ENCODE measurements at places on chromosomes 11 and 22.

DNA sequence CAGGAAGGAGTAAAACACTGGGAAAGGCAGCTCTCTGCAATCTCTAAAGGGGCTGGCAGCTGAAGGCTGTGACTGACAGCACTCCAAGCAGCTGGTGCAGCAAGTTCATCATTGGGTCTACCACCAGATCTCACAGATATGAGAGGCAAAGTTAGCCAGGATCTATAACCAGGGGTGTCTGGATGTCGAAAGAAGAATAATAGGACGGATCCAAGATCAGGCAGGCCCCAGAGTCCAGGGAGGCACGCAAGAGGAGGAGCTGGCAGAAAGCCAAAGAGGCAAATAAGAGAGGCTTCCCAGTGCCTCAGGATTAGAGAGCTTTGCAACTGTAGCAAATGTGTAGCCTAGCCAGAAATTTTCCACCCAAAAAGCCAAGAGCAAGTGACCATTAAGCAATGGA lies 77.1 kb downstream of the RBMXL2 start:
- DNase-seq: no peak

GRCh38 chr11:69035946-69036340 lies 12.8 kb upstream of the TPCN2 start:
- DNase-seq: no peak

DNA sequence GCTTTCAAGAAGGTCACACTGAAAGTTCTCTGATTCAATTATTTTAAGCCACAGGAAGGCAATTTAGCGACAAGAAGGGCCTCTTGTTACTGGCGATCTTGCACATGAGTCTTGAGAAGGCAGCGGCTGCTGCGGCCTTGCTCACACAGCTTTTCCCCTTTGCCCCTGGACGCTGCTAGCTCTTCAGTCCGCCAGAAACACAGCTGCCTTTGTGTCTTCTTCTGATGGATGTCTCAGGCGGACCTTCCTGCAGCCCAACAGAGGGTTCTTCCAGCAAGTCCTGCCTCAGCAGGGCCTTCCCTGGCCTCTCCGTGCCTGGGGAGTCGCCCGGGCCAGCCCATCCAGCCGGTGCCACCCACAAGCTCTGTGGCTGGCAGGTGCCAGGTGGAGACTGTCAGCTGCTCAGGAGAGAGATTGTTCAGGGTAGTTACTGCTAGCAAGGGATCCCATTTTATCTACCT lies 59.4 kb downstream of the PKNOX2 start:
- no peak for DNase-seq

DNA sequence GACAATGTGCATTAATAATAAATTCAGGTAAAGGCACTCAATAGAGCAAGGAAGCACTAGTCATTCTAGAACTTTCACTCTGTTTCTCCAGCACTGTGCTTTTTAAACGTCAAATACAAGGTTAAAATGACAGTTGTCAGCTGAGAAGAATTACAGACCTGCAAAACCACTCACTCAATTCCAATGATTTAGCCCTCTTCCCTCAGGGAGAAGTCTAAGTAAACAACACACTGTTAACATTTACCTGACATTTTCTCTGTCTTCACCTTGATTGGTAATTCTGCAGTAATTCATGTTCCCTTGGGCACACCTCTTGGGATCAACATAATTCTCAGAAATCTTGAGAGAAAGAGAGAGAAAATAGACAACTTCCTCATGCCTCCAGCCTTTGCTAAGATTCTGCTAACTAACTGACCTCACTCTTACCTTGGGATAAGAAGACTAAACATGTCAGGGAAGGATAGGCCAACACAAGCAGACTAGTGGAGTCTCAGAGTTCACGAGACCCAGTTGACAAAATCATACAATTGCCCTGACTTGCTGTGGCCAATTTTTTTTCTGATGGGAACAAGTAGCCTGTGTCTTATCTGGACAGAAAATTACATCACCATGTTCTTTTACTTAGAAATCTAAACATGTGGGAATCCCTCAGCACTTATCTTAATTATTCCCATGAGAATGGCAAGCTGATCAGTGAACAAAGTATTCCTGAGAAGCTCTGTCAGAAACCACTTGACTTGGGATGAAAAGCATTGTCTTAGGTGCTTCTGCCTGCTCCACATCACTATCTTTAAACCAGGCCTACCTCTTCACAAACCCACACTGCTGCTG lies 516.8 kb upstream of the FAT3 start:
- DNase-seq: no peak

DNA sequence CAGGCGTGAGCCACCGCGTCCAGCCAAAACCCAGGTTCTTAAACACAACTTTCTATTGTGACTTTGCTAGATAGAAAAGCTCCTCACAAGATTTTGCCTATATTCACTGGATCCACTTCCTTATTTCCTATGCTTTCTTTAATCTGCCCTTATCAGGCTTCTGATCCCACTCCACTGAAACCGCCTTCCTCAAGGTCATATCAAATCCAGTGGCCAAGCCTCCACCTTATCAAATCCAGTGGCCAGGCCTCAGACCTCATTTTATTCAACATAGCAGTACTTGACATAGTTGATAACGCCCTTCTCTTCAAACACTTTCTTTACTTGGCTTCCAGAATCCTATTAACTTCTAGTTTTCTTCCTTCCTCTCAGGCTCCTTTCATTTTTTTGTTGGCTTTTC lies 29.5 kb downstream of the DIXDC1 start:
- no peak for DNase-seq

GRCh38 chr11:555227-555779 lies 5.2 kb downstream of the LMNTD2 start:
- DNase-seq: no peak

DNA sequence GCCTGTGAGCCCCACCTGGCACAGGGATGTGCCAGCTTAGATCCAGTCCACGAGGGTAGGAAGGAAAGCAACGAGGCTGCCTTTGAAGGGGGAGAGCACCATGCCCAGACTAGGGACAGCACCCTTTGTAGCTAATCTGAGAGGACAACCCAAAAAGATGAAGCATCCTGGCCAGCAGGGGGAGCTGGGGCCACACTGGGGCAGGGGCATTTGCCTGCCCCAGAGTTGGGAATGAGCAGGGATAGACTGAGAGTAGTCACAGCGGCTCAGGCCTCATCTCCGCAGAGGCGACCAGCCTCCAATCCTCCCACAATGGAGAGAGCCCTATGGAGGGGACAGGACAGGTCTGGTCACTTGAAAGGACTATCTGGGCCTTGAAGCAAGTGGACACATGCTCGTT lies 16.4 kb downstream of the LMO1 start:
- DNase-seq: no peak

- DNase-seq: no peak
Measured at GRCh38 chr11:67227726-67228125, 38.5 kb upstream of the GRK2 start.

- DNase-seq: no peak
Measured at GRCh38 chr11:46240371-46240770, 37.1 kb upstream of the CREB3L1 start.

GRCh38 chr11:84241343-84242131 lies 955.4 kb upstream of the CCDC90B start:
- DNase-seq: no peak

- DNase-seq: no peak
Measured at GRCh38 chr11:134724779-134725140, 312.7 kb upstream of the B3GAT1 start.

DNA sequence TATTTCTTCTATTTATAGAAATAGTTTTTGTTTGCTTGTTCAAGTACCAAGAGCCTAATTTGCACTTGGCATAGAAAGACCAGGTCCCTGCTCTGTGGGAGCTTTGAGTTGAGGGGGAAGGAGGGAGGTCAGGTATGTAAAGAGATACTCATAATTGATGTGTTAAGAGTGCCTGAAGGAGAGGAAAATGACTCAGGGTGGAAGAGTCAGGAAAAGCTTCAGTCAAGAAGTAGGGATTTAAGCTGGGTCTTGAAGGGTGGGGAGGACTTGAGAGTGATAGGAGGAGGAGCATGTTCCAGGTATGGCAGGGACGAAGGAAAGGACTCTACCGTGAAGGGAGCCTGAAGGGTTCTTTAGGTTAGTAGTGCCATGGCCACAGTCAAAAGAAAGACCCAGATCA lies 9.0 kb downstream of the RBX1 start:
- no peak for DNase-seq

- DNase-seq: no peak
Measured at GRCh38 chr11:47607380-47607779, 13.2 kb upstream of the C1QTNF4 start.

- DNase-seq: no peak
Measured at GRCh38 chr11:83691451-83691950, 405.3 kb upstream of the CCDC90B start.

DNA sequence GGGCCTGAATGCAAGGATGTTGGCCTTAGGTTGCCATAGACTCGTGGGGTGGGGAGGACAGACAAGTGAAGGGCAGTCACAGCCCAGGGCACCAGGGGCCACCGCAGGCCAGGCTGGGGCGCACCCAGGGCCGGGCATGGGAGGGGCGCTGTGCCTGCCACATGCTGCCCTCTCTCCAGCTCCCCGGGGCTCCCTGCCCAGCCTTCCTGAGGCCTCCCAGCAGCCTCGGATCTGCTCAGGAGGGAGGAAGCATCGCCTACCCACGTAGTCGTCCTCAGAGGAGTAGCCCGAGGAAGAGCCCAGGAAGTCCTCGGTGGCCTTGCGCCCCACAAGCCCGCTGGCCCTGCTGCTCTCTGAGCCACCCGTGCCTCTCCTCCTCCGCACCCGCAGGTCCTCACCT lies 5.2 kb downstream of the SUN2 start:
- no peak for DNase-seq

DNA sequence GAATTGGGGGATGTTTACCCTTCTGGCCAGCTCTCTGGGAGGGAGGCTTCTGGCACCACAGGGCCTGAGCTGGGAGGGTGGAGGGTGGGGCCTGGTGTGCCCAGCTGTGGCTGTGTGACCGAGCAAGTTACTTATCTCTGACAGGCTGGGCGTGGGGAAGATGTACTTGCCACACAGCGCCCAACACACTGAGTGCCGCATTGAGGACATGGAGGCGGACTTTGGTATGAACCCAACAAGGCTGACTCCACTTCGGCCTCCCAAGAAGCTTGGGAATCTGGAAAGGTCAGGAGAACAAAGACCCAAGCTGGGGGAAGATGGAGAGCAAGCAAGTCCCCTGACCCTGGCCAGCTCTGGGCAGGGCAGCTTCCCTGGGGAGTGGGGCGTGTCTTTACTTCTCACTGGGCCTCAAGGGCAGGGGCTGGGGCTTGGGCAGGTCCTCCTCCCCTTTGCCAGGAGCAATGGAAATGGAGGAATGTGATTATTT lies 2.4 kb upstream of the MGAT3 start:
- DNase-seq: no peak

DNA sequence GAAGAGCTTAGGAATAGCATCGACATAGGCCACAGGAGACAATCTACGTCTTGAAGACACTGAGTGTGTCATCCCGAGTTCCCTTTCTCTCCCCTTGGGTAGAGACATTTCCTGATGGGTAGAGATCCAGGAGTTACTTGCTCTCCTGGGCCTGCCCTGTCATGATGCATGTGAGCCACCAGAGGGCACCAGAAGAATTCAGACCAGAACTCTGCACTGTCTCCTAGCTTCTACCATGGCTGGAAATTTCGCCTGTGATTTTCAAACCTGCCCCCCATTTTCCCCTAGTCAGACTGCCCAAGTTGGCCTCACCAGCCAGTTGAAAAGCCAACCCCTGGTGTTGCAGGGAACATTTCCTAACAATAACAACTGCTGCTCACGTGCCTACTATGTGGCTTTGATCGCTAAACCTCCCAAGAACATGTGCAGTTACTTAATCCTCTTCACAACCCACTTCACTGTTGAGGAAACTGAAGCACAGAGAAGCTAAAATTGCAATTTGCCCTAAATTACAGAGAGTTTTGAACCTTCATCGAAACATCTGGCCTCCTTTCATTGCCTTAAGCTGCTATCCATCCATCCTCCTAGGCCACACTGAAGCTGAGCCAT lies 47.2 kb downstream of the C11orf58 start:
- DNase-seq: peak; percentile 8

- no peak for DNase-seq
Measured at GRCh38 chr11:1863352-1864216, 10.7 kb downstream of the LSP1 start.

DNA sequence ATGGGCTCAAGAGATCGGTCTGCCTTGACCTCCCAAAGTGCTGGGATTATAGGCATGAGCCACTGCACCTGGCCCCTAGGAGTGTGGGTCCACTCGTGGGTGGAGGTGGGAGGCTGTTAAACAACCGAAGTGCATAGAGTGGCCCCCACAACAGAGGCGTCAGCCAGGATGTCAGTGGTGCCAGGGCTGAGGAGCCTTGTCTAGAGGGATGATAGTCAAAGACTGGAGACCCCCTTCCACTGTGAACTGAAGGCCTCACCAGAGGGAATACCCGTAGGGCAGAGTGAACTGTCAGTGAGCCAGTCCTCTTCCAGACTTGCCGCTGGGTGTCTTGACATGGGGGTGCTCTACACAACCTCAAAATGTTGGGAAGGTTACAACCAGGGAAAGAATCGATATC lies 38.2 kb downstream of the AP2A2 start:
- DNase-seq: no peak

- DNase-seq: no peak
Measured at GRCh38 chr11:92692826-92693546, 276.5 kb upstream of the MTNR1B start.

DNA sequence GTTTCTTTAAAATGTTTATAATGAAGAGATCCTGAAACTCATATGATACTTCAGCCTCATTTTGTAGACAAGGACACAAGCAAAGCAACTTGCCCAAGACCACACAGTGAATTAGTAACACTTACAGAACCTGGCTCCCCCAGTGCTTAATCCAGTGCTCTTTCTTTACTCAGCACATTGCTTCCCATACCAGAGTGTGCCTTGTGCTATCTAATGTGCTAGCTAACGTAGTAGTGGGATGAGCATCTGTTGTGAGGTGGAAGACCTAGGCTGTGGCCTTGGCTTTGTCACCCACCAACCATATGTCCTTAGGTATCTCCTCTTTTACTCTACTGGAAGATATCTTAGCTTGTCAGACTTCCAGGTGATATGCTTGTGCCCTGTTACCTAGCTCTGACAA lies 5.1 kb downstream of the SPCS2 start:
- DNase-seq: no peak

- no peak for DNase-seq
Measured at GRCh38 chr22:49704345-49705215, 123.1 kb downstream of the BRD1 start.

DNA sequence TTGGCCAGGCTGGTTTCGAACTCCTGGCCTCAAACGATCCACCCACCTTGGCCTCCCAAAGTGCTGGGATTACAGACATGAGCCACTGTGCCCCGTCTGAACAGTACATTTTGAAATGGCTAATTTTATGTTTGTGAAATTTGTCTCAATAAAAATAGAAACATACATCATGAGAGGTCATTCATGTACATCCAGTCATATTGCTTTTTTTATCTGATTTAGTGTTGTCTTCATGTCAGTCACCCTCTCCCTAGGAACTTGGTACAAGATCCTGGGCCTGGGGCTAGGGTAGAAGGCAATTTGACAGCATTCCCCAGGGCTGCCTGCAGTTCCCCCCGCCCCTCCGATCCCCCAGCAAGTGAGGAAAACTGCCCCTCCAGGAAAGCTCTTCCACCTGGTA lies 46.6 kb upstream of the RBFOX2 start:
- no peak for DNase-seq

All from NCI-H2081 treated with DMSO at 0.1 percent for 48 hours (cell line).